Activated naive CD4-positive, alpha-beta T cell treated with anti-CD3 and anti-CD28 coated beads, Interleukin-2, amount 10 ng/mL, durations not matched to agents 7 days and 5 days (primary cell): ENCODE measurements at places on chromosomes 2 and 18.

DNA sequence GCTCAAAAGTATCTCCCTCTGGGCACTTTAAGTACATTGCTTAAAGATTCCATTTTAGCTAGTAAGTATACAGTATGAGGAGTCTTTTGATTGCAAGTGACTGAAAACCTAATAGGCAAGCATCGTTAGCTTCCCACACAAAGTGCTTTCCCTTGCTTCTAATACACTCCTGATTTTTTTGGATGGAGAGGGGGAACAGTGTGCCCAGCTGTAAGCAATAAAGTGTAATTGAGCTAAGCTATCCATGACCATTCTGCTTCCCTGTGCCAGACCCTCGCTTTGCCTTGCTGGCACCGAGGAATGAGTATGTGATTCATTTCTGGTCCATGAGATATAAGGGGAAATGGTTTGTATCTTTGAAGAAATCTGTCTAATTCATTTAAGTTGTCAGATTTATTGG is 3.8 kb upstream of the ZNF24 start:
- DNase-seq: no peak

GRCh38 chr2:24850944-24851343 is 57.7 kb downstream of the CENPO start:
- DNase-seq: no peak

DNA sequence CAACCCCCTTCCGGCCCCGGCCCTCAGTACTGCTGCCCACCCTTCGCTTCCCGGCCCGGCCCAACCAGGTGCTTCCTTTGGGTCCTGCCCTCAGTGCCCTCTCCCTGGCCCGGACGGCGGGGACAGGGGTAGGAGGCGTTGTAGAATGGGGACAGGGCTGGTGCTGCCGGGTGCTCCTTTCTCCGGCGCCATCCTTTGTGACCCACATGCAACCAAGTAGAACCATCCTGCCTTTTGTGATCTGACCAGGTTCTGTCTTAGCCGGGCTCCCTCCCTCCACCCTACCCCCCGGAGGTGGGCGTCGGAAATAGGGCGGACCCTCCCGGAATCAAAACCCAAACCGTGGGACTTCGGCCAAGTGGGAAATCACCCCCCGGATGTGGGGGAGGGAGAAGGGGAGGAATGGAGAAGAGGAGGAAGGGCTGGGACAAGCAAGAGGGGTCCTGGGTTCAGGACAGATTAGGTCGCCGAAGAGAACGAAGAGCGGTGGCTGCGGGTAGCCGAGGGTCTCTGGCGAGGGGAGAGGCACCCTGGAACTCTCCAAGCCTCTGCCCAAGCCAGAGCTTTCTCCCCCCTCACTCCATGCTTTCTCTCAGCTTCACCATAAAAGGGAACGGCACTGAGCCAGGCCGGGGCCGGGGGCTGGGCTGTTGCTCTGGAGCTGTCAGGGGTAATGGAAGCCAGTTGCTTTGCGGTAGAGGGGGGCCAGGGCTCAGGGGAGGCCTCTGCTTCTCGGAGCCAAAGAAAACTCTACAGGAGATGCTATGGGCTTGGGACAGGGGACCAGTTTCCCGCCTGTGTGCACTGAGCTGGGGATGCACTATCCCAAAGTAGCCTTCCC is 756 bp upstream of the OST4 start:
- DNase-seq: no peak

- DNase-seq: no peak
Observed at GRCh38 chr2:20479835-20480234, 33.0 kb downstream of the RHOB start.

GRCh38 chr2:121577381-121577780 is 46.7 kb downstream of the RNU4ATAC start:
- no peak for DNase-seq

GRCh38 chr2:118431165-118431517 is 342.9 kb downstream of the INSIG2 start:
- no peak for DNase-seq

DNA sequence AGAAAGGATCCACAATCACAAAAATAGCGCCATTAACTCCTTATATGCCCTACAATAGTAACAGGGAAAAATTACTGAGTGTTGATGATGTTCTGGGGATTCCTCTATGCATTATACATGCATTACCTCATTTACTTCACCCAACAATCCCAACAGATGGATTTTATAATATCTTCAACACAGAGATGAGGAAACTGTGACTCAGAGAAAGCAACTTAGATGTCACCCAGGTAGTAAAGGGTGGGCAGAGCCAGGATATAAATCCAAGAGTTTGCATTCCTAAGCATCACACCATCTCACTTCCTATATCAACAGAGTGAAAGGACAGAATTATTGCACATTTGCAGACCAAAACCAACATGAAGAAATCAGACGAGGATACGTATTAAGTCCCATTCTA is 144.2 kb downstream of the TCF4 start:
- DNase-seq: no peak

- peak; percentile 8 for DNase-seq
Observed at GRCh38 chr2:240237609-240238174, 97.2 kb upstream of the OTOS start.

- DNase-seq: no peak
Observed at GRCh38 chr18:40751186-40751585, 1203.8 kb upstream of the PIK3C3 start.

DNA sequence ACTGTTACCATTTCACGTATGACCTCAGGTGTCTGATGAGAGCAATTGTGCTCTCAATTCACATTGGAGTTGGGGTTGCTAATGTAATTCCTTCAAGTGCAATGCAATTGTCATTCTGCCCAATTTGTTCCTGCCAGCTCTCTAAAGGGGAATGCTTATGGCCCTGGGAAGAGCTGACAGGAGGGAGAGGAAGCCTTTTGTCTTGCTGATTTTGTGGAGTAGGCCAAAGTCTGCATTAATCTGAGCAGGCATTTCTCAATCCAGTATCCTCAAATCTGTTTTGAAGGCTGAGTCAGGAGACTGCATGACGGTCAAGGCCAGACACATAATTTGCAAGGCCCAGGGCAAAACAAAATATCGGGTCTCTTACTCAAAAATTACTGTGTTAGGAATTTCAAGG is 326.4 kb upstream of the SPHKAP start:
- DNase-seq: no peak

DNA sequence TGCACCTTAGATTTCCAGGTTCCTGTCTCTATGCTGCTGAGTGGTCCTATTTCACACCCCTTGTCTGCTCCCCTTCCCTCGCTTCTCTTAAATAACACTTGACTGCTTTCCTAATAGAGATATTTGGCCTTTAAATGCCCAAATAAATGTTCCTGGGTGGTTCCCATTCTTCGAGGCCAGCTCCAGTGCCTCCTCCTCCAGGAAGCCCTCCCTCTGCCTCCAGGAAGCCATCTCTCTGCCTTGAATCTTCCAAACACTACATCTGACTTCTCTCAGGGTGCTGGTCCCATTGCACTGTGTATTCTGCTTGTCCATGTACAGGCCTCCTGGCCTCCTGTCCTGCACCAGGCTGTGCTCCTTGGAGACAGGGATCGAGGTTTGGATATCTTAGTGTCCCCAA is 14.2 kb downstream of the EHD3 start:
- DNase-seq: no peak

DNA sequence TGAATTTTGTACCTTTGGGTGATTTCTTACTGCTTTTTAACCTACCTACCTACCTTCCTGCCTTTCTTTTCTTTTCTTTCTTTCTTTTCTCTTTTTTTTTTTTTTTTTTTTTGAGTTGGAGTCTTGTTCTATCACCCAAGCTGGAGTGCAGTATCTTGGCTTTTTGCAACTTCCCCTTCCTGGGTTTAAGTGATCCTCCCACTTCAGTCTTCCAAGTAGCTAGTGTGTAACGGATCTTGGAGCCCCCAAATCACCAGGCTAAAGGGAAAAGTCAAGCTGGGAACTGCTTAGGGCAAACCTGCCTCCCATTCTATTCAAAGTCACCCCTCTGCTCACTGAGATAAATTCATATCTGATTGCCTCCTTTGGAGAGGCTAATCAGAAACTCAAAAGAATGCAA is 61.3 kb downstream of the DDX18 start:
- DNase-seq: no peak

GRCh38 chr2:138381373-138381772 is 120.2 kb upstream of the SPOPL start:
- no peak for DNase-seq

GRCh38 chr2:69138793-69139459 is 125.9 kb downstream of the ANTXR1 start:
- no peak for DNase-seq

DNA sequence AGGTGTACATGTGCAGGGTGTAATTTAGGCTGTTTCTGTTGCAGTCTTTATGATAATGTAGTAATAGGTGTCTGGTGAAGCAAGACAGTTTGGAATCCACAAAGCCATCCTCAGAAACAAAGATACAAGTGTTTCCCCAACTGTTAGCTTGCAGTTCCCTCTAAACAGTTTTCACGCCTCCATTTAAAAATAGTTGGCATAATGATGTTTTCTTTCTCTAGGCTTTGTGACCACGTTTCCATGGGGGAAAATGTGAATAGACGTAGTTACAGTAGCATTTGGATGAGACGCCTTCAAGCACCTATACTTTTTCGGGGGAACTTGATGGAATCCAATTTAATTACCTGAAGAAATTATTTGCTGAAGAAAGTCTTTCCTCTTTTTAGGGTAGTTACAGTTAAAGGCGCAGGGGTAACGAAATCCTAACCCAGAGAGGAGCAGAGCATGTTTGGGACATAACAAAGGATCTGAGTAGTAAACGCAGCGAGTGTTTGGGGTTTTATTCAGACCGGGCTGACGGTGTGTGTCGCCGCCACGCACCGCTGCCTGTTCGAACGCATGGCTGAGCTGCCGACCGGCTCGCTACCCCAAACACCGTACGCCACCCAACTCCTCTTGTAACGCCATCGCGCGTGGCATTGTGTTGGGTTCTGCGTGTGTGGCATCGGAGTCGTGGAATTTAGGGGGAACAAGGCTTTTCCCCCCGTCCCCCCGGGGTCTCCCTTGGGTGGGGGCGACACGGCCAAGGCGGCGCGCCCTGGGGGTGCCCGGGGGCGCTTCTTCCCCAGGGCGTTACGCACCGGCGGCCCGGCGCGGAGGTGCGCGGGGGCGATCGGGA is 681 bp upstream of the NRP2 start:
- DNase-seq: peak; percentile 43

DNA sequence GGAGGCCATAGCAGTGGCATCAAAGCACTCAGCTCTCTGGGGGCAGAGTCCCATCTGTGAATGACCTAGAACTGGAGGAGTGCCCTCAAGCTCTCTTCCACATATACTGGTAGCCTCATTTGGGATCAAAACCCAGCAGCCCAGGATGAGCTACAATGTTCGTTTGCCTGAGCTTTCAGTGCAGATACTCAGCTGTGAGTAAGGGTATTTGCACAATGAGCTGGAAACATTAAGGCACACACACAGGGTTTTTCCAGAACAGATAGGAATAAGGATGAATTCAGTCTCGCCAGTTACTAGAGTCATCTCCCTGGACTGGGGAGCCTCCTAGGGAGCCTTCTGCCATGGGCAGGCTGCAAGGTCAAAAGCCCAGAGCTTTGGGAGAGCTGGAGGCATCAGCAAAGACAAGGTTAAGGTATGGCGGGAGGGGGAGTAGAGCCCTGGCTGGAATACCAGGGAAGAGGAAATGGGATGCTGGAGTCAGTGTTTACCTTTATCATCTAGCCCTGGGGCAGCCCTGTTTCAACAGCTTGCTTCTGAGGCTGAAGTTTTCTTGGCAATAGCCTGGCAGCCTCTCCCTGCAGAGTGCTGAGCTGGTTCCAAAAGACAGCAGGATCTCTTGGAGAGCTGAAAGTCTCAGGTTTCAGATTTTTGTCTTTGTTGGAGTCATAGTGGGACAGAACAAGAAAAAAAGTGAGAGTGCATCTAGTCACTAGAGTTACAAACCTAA is 187.7 kb downstream of the LOXHD1 start:
- DNase-seq: no peak

DNA sequence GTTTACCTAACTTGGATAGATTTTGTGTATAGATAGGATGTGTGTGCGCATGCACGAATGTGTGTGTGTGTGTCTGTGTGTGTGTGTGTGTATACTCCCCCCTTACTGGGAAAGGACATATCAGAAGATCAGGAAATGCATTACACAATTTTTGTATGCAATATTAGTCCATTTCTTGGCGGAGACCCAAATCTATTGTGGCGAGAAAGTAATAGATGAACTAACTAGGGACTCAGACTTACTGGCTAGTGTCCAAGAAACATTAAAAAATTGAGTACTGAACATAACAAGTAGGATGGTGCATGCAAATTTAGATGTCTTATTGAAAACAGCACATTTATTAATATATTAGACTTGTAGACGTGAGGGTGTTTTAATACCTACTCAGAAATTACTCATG is 1036.5 kb upstream of the FANCL start:
- no peak for DNase-seq

- DNase-seq: no peak
Observed at GRCh38 chr2:622357-622756, 54.8 kb downstream of the TMEM18 start.

DNA sequence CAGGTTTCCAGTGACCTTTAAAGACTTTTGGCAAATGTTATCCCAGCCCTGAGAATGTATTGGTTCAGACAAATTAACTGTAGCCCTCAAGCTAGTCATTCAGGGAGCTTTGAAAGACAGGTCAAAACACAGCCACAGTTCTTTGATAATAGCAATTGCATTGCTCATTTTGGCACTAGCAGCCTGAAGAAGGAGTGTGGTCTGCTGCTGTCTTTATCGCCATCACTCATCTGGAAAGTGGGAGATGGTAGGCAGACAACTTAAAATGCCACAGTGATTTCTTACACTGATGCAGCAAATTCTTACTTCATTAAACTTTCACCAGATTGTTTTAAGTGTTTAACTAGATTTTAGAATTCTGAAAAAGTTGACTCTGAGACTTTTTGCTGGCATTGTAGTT is 47.2 kb downstream of the DOK6 start:
- no peak for DNase-seq

DNA sequence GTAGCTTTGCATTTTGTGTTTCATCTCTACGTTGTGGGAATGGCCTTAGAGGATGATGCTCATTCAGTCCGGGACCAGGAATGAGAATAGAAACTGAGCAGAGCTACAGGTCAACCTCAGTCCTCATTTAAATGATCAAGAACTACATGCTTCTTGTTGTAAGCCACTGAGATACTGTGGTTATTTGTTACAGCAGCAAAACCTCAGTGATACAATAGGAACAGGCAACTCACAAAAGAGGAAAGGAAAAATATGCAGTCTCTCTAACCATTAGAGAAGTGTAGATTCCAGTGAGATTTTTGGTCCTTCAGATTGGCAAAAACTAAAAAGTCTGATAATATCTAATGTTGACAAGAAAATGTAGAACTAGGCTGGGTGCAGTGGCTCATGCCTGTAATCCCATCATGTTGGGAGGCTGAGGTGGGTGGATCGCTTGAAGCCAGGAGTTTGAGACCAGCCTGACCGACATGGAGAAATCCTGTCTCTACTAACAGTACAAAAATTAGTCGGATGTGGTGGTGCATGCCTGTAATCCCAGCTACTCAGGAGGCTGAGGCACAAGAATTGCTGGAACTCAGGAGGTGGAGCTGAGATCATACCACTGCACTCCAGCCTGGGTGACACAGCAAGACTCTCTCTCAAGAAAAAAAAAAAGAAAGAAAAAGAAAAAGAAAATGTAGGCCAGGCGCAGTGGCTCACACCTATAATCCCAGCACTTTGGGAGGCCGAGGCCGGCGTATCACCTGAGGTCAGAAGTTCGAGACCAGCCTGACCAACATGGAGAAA is 13.3 kb downstream of the CHCHD5 start:
- DNase-seq: no peak

GRCh38 chr18:77103991-77104531 is 28.5 kb downstream of the MBP start:
- no peak for DNase-seq

GRCh38 chr2:8819194-8819593 is 18.2 kb downstream of the KIDINS220 start:
- DNase-seq: no peak

- DNase-seq: no peak
Observed at GRCh38 chr2:1738163-1738562, 6.2 kb downstream of the PXDN start.
